ENCODE measurements at places on chromosomes 2 and 18.

GRCh38 chr2:172496160-172496608, 59.7 kb upstream of the PDK1 start:
- DNase-seq: no peak

- DNase-seq: no peak
Observed at GRCh38 chr2:133674433-133675331, 106.4 kb upstream of the NCKAP5 start.

DNA sequence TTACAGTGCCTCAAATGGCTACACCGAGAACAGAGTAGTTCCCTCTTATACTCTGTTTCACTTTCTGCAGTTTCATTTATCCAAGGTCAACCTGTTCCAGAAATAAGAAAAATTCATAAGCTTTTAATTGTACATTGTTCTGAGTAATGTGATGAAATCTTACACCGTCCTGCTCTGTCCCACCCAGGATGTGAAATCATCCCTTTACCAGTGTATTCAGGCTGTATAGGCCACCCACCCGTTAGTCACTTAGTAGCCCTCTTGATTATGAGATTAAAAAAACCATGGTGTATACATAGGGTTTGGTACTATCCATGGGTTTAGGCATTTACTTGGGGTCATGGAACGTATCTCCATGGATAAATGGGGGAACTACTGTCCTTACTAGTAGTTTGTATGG, 29.8 kb downstream of the STARD6 start:
- DNase-seq: no peak

- DNase-seq: no peak
Observed at GRCh38 chr18:58570360-58571064, 58.4 kb downstream of the ALPK2 start.

DNA sequence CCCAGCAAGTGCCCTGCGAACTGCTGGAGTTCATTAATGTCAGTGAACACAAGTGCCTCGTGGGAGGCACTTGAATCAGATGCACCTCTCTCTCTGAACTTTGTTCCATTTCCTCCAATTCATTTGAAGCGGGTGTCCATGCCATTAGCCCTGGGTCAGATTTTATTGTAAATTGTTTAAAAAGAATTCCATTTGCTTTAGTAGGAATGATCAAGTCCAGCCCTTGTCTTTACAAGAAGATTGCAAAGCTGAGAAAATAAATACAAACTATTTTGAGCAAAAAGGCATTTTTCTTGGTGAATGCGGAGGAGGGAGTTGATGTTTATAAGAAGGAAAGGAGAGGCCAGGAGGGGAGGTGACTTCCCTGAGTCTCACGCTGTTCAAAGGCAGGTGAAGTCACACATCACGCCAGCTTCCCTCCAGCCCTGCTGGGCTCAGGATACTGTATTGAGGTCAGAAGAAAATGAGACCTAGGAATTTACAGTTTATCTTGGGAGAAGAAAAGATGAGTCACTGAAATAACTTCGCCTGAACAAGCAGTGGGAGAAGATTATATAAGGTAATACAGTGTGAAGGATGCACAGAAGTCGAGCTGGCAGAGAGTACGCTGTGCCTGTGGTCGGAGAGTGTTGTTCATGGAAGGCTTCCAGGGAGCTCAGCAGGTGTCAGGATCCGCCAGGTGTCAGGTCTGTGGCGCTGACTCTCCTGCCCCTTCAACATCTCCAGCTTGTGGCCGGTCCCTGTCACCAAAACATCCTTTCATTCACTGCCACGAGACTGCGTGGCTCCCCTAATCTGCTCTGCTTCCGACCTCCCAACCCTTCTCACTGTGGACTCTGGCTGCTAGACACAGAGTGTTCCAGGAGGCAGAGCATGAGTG, 36.5 kb downstream of the EFR3B start:
- no peak for DNase-seq

- DNase-seq: no peak
Observed at GRCh38 chr2:234495251-234496054, 1.4 kb downstream of the ARL4C start.

- no peak for DNase-seq
Observed at GRCh38 chr2:159941729-159942128, 120.7 kb downstream of the PLA2R1 start.

- no peak for DNase-seq
Observed at GRCh38 chr18:12301263-12302005, 6.6 kb upstream of the TUBB6 start.

DNA sequence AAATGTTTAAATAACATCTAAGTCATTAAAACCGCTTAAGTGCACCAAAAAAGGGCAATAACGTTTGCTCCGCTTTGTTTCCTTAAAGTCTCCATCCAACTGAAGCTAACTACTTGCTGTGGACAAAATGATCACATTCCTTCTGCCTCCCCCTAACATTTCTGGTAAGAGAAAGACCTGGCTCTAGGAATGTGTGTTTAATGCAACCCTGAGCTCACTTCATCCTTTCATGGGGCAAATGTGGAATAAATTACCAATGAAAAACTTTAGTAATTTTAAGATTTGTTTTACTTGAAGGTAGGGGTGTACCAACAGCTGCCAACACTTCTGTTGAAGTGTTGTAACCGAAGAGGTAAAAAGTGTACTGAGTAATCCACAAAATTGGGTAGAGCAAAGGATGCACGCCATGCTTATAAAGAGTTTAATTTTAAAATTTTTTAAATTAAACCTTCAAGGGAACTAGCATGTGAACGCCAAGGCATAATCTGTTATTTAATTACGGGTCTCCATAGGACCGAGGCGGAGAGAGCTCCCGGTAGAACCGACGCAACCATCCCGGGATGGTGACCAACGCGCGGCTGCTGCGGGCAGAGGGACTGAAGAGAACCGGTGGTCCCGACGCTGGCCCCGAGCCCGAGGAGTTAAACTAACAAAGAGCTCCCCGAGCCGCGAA, 1.1 kb downstream of the HNRNPLL start:
- DNase-seq: no peak

- DNase-seq: no peak
Observed at GRCh38 chr2:38763228-38763627, 12.1 kb upstream of the SRSF7 start.
